CD4-positive, alpha-beta T cell treated with Interferon gamma for 1 hour (primary cell): ENCODE measurements at places on chromosomes 12 and 14.

- DNase-seq: no peak
Measured at GRCh38 chr14:73968885-73969284, 18.8 kb downstream of the COQ6 start.

DNA sequence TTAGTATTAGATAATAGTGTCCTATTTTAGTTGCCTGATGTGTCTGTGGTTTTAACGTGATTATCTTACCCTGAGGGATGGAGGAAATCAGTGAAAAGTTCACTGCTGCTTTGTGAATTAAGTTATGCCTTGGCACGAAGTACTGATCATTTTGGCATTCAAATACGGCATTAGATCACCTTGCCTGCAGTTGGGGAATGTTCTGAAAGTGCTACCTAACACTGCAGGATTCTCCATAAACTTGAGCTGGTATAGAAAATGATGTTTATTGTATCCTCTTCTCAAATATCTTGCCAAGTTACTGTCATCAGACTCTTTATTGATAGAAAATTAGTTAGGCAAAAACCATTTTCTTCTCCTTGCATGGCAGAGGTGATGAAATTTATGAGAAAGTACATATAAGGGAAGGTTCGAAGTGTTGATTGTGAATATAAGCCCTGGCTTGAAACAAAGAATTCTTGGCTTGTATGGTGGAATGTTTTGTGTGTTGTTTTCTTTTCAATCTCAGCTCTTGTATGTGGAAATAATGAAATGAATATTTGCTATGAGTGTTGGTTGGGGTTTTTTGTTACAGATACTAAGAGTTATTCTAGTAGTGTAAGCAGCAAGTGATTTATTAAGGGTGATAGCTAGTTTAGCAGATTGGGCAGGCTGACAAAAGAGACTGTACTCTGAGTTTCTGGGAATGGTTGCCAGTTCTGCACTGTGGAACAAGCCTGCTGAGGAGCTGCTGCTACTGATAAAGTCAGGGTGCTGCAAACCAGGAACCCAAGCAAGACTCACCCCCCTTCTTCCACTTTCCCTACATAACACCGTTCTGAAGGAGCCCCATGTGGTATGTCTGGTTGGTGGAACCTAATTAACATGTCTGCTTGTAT lies 448.3 kb downstream of the PCNX1 start:
- peak; percentile 51 for DNase-seq

DNA sequence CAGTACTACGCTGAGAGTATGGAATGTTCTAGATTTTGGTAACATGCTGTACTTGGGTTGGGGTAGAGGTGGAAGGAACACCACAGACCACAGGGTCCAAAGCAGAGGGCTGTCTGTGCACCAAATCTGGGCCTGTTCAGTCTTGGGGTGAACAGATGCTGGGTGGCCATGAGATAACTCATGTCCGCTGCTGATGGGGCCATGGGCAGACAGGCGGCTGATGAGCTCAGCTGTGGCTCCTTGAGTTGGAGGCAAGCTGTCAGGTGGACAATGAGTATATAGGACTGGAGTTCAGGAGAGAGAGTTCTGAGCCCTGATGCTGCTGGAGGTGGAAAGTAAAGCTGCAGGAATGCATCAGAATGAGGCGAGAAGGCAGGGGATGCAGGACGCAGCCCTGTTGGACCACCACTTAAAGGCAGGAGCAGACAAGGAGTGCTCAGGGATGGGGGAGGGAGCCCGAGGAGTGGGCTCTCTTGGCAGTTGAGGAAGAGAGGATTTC lies 6.2 kb downstream of the SMIM41 start:
- no peak for DNase-seq

- no peak for DNase-seq
Measured at GRCh38 chr12:133203344-133204263, 22.3 kb downstream of the ZNF268 start.

DNA sequence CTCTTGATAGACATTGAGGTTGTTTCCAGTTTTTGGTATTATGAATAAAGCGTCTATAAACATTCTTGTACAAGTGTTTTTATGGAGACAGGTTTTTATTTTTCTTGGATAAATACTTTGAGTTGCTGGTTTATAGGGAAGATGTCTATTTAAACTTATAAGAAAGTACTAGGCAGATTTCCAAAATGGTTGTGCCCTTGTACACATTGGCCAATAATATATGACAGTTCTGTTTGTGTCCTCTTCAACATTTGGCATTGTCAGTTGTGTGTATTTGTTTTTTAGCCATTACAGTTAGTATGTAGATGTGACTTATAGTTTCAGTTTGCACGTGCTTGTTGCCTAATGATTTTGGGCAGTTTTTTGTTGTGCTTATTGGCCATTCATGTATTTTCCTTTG lies 42.1 kb downstream of the VRK1 start:
- DNase-seq: no peak

DNA sequence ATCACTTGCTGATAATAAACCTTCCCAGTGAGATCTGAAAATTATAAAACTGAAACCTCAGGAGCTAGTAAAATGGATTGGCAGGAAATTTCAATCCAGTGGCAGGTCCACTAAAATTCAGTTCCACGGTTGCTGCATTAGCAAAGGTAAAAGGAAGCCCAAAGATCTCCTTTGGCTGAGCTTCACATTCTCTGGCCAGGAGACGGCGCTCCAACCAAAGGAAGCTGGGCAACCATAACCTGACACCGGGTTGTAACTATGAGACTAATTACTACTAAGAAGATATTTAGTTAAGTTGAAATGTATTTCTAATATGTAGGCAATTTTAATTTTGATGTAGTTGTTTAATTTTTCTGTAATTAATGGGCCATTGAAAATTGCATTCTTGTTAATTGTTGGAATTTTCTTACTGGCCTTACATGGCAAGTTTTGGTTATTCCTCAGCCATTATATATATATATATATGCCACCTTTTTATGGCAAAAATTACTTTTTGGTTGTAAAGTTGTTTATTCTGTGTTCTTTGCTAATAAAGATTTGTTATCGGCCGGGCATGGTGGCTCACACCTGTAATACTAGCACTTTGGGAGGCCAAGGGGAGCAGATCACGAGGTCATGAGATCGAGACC lies 17.0 kb downstream of the OR8S1 start:
- peak; percentile 4 for DNase-seq

DNA sequence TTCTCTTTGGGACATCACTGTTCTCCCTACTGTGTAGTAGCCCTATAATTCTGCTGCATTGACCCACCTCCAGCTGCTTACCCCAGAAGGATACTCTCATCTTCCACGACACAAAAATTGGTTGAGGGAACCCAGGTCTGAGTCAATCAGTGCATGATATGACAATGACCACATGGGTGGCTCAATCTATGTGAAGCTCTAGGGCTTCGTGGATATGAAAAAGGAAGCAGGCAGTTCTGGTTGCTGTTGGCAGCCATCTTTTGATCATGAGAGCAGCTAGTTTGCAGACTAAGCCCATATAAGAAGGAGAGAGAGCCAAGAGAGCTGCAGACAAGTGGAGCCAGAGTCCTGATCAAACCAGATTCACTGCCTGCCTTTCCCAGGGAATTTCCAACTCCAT lies 57.9 kb downstream of the AVPR1A start:
- no peak for DNase-seq

DNA sequence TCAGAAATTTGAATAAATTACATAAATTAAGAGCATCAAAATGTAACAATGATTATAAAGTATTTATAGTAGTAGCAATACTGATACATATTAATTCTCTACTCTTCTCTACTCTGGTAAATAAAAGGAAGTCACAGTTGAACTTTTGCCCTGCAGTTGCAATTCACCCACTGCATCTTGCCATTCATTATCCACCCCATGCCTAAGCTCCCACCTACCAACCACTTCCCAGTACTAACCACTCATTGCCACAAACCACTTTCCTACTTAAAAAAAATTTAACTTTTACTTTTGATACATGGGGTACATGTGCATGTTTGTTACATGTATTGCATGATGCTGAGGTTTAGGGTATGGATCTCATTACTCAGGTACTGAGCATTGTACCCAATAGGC lies 174.0 kb downstream of the RASSF9 start:
- DNase-seq: no peak

DNA sequence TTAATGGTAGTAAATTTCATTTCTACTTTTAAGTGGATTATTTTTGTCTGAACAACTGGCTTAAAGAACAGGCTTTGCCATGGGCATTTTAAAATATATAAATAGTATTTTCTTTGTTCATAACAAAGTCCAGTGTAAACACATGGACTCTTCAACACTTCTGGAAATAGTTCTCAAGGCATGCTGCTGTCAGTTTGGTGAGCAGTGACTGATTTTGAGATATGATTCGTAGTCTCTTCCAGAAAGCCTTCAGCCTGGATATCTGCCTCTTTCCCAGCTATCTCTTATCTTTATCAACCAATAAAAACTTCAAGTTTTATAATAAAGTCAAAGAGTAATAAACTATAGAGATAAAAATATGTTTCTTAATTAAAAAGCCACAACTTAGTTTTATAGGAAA lies 110.7 kb downstream of the NAV3 start:
- DNase-seq: no peak

GRCh38 chr12:75606956-75607355 lies 95.5 kb upstream of the KRR1 start:
- DNase-seq: no peak

GRCh38 chr12:16685107-16685506 lies 79.1 kb upstream of the LMO3 start:
- DNase-seq: no peak

DNA sequence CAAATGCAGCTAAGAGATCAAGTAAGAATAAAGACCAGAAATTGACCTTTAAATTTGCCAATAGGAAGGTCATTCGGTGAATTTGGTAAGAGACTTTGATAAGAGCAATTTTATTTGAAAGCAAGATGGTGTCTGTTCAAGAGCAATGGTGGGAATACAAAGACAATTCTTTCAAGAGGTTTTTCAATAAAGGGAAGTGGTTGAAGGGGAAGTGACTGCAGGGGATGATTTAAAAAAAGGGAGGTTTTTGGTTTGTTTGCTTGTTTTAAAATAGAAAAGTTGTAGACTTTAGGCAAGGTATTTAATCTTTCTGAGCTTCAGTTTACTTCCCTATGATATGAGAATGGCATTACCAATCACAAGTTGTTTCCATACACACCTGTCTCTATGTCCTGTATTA lies 4.3 kb upstream of the APPL2 start:
- no peak for DNase-seq

DNA sequence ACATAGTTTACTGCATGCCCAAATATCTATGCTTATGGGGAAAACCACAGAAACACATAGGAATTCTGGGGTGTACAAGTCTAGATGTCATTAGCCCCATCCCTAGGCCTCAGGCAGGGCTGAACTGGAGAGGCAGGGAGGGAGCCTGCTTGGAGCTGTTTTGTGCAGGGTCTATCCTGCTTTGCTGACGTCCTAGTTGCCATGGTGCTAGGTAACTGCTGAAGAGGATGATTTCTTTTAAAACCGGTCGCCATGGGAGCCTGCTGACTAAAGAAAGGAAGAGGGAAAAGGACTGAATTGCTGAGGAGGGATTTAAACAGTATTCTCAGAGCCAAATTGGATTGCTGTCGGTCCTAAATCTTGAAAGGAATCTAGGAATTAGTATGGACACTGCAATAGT lies 10.7 kb downstream of the GPR19 start:
- no peak for DNase-seq

DNA sequence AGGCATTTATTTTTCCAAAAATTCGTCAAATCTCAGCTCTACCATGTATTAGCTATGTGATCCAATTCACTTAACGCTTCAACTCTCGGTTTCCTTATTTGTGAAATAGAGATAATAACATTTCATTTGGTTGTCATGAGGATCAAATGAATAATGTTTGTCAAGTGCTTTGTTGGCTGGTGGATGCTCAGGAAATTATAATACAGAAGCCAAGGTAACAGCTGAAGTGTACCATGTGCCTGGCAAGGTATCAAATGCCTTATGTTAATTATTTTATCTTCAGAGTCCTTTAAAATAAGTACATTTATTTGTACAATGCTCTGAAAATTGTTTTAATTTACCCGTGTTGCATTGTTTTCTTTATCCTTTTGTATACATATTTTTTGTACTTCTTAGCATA lies 6.1 kb upstream of the PRKCH start:
- no peak for DNase-seq

- DNase-seq: peak; percentile 11
Measured at GRCh38 chr12:121036810-121037326, 2.2 kb downstream of the OASL start.

DNA sequence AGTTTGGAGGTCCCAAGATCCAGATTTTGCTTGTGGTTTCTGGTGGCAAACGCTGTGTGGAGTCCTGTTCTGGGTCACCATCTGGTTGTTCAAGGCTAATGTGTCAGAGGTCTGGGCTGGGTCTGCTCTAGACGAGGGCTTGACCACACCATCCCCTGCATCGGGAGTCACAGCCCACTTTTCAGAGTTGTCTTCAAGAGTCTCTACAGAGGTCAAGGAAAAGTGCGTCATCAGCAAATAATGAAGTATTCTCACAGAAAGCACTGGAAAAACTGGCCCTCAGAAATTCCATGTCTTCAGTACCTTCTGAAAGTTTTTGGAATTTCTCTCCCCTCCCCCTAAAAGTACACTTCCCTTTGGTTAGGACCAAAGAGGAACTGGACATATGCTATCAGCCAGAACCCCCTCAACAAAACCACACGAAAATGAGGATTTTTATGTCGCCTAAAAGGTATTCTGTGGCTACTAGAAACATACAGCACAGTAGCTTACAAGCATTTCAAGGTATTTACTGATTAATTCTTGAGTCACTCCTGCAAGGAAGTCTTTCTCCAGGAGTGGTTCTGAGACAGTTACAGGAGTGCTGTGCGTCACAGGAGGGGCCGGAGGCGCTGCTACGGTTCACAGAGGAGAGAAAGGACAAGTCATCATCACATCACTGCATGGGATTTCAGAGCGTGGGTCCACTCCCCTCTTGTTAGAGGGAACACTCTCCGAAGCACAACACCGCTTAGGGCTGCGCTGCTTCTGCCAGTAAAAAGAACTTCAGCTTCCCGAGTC lies 35.4 kb downstream of the RAD52 start:
- no peak for DNase-seq

DNA sequence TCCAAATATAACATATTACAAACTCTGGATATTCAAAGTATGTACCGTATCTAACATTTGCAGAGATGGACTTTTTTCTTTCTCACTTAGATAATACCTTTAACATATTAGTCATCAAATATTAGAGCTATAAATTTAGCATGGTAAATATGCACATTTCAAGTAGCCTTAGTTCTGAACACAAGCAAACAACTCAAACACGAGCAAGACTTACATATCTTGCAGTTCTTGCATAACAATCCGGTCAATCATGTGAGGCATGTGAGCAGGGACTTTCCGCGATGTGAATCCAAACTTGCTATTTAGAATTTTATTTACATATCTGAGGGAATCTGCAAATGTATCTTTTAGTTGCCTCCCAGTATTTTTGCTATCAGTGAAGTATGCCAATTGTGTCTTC lies 22.1 kb upstream of the SYCP3 start:
- no peak for DNase-seq

DNA sequence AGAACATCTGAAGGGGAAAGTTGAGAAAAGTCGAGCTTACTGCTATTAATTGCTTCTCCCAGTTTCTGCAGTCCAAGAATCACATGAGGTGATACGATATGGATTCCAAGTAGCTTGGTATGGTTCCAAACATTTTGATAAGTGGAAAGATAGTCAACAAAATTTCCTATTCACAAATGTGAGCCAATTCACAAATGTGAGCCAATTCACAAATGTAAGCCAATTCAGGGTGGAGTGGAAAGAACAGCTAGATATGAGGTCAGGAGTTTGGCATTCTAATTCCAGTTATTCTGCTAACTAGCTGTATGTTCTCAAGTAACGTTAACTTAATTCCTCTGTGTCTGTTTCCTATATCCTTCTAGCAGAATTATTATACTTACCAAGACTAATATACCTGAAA lies 37.6 kb upstream of the DHRS4 start:
- no peak for DNase-seq

- DNase-seq: no peak
Measured at GRCh38 chr12:76417116-76417515, 68.9 kb upstream of the BBS10 start.
